ENCODE measurements at places on chromosomes 16 and 17.

DNA sequence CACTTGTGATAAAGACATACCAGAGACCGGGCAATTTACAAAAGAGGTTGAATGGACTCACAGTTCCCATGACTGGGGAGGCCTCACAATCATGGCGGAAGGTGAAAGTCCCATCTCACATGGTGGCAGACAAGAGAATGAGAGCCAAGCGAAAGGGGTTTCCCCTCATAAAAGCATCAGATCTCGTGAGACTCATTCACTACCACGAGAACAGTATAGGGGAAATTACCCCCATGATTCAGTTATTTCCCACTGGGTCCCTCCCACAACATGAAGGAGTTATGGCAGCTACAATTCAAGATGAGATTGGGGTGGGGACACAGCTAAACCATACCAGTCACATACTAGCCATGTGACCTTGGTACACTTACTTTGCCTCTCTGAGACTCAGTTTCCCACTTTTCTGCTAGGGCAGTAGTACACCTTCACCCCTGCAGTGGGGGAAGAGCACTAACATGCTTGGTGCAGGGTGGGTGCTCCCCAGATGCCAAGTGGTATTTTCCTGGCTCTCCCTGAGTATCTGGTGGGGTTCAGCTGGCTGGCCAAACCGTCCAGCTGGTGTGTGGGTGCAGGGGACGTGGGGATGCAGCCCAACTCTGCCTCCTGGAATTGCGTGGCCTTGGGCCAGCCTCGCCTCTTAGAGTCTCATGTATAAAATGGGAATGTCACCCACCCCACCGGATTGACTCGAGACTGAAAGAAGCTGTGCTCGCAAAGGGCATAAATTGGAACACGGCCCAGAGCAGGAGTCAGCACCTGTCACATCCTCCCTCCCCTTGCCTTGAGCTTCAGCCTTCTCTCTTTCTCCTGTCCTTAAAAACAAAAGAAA lies 364.1 kb downstream of the CPPED1 start:
- DNase-seq = no peak

- no peak for DNase-seq
Measured at GRCh38 chr17:62309396-62309795, 71.0 kb upstream of the EFCAB3 start.

- DNase-seq = no peak
Measured at GRCh38 chr16:85425074-85425662, 188.0 kb upstream of the GSE1 start.

GRCh38 chr17:47698749-47699535 lies 5.0 kb downstream of the TBKBP1 start:
- DNase-seq = no peak

- no peak for DNase-seq
Measured at GRCh38 chr17:40598619-40599467, 33.6 kb upstream of the CCR7 start.

- no peak for DNase-seq
Measured at GRCh38 chr16:1982991-1983543, 926 bp upstream of the GFER start.

- no peak for DNase-seq
Measured at GRCh38 chr17:62720126-62720850, 87.8 kb downstream of the MARCHF10 start.

DNA sequence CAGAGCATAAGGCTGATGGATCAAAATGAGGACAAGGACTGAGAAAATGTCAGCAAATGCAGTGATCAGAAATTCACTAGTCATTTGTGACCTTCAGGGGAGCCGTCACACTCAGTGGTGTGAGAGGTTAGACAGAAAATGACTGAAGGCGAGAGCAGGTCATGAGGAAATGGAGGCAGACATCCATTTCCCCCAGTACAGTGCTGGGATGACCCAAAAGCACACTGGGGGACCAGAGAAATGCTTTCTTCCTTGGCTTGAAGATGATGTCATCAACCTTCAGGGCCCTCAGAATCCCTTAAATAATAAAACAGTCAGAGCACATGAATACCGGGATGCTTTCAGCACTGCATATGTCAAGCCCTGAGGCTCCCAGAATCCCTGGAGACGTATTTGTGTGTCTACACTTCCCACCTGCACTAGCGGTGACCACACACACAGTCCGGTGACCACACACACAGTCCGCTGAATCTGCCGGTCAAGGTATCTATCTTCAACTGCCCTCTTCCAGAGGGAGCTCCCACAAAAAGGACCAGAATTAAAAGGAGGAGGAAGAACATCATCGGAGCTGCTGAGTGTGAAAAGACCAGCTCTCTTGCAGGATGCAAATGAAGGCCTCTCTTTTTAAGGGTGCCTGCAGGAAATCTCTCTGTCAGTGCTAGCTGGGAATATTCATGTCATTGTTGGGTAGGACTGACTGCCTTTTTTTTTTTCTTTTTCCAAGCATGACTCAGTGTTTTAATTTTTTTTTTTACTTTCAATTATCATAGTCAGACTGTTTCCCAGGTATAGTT lies 8.2 kb downstream of the UBE2O start:
- no peak for DNase-seq

- no peak for DNase-seq
Measured at GRCh38 chr16:8948831-8949230, 14.9 kb downstream of the USP7 start.

GRCh38 chr17:49688848-49689247 lies 11.0 kb upstream of the SPOP start:
- DNase-seq = no peak
